ENCODE measurements at places on chromosomes 13 and 19.

- DNase-seq, result no peak
Measured at GRCh38 chr19:46944918-46945628, 74.6 kb upstream of the NPAS1 start.

GRCh38 chr13:110565296-110565695 is 3.8 kb upstream of the RAB20 start:
- DNase-seq, result no peak

DNA sequence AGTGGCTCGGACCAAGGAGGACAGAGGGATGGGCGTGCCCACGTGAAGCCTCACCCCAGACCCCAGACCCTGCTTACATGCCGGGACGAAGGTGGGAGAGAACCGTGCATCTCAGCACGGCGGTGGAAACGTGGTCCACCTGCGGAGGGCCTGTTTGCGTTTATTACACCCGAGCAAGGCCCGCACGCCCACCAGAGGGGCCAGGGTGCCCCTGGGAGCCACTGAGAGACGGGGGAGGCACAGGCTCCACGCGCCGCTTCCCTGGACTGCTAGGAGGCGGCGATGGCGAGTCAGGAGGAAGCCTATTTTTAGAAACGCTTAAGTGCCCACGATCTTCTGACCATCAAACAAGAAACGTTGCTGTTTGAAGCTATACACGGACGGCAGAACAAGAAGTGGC is 80.7 kb downstream of the ATP11A start:
- DNase-seq, result no peak

- DNase-seq, result no peak
Measured at GRCh38 chr19:1385816-1386215, 2.1 kb downstream of the NDUFS7 start.

- no peak for DNase-seq
Measured at GRCh38 chr19:19613506-19613905, 5.0 kb downstream of the PBX4 start.

DNA sequence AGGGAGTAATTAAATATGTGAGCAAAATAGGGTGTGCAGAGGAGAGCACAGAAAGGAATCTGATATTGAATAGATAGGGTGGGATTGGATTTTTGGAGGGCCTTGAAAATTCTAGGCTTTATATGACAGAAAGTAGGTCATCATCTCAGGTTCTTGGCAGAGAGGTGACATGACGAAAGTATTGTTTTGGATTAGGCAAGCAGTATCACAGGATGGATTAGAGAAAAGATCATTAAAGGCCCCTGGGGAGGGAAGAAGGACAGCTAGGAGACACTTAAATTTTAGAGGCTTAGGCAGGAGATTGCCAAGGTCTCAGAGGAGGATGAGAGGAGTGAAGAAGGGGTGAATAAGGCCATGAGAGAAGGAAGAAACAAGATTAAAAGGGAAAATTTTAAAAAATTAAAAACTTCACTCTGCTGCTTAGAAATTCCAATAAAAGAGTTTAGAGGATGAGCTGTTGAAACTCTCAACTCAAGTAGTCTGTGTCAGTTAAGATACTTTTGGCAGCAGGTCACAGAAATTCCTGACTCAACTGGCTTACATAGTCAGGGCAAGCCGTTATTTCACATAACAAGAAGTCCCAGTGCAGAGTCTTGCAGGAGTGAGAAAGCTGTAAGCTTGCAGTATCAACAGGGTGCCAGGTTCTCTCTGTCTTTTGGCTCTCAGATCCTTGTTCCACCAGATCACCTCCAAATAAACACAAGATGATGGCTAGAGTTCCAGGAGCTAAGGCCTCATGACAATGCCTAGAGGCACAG is 8.8 kb downstream of the GPC6 start:
- no peak for DNase-seq

GRCh38 chr19:19554074-19555023 is 16.3 kb downstream of the CILP2 start:
- peak; percentile 79 for DNase-seq

- DNase-seq, result peak; percentile 2
Measured at GRCh38 chr13:113639616-113640262, 18.3 kb downstream of the ATP4B start.

DNA sequence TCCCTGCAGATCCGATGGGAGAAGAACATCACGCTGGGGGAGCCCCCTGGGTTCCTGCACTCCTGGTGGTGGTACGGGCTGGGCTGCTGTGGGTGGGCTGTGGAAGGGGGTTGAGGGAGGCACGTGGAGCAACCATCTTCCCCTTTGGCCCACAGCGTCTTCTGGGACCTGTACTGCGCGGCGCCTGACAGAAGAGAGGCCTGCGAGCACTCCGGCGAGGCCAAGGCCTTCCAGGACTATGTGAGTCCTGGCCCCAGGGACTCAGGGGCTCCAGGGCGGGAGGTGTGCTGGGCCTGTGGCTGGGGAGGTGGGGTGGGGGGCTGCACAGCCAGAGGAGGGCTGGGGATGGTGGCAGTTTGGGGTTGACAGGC is 8.5 kb downstream of the SSBP4 start:
- DNase-seq, result no peak

- DNase-seq, result no peak
Measured at GRCh38 chr13:99435998-99436397, 65.3 kb upstream of the TM9SF2 start.

GRCh38 chr13:53901593-53901992 is 873.0 kb downstream of the OLFM4 start:
- no peak for DNase-seq

GRCh38 chr13:106523576-106523975 is 11.9 kb downstream of the EFNB2 start:
- DNase-seq, result no peak

DNA sequence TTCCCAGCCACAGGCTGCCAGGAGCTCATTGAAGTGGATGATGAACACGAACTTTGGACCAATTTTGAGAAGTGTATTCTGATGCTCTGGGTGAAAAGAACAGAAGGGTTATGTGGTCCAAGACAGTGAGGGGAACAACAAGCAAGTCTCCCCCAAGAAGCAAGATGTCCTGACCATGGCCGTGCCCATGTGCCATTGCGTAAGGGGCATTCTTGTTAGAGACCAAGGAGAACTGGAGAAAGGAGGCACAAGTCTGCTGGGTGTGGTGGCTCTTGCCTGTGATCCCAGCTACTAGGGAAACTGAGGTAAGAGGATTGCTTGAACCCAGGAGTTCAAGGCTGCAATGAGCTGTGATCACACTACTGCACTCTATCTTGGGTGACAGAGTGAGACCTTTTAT is 27.0 kb upstream of the UBAC2 start:
- no peak for DNase-seq

DNA sequence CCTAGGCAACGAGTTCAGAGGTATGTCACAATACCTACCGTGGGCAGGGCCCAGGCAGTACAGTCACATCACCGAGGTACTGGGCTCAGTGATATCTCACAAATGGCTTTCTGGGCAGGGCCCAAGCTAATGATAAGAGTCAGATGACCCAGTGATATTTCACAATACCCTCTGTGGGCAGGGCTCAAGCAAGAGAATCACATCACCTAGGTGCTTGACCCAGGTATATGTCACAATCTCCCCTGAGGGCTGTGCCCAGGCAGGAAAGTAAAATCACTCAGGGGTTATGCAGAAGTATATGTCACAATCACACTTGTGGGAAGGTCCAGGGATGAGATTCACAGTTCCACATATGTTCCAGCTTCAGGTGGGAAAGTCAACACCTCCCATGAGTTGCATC is 45.3 kb downstream of the ZNF729 start:
- no peak for DNase-seq

- DNase-seq, result no peak
Measured at GRCh38 chr13:59607780-59608233, 555.9 kb downstream of the DIAPH3 start.

DNA sequence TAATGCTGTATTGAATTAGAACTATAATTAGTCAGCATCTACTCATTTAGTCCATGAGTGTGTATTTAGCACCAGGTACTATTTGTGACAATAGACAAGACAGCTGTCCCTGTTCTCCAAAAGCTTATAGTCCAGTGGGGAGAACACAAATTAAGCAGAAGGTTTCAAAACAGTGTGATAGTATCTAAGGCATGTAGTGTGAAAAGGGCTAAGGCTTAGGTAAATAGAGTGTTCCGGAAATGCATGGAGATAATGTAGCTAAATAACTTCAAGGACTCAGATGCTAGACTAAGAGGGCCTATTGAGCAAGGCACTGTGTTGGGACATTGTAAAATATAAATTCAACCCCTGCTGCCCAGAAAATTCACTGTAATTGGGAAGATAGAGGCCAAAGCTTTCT is 144.1 kb upstream of the MIR17HG start:
- DNase-seq, result no peak

- peak; percentile 21 for DNase-seq
Measured at GRCh38 chr19:3760871-3761361, 576 bp downstream of the APBA3 start.

DNA sequence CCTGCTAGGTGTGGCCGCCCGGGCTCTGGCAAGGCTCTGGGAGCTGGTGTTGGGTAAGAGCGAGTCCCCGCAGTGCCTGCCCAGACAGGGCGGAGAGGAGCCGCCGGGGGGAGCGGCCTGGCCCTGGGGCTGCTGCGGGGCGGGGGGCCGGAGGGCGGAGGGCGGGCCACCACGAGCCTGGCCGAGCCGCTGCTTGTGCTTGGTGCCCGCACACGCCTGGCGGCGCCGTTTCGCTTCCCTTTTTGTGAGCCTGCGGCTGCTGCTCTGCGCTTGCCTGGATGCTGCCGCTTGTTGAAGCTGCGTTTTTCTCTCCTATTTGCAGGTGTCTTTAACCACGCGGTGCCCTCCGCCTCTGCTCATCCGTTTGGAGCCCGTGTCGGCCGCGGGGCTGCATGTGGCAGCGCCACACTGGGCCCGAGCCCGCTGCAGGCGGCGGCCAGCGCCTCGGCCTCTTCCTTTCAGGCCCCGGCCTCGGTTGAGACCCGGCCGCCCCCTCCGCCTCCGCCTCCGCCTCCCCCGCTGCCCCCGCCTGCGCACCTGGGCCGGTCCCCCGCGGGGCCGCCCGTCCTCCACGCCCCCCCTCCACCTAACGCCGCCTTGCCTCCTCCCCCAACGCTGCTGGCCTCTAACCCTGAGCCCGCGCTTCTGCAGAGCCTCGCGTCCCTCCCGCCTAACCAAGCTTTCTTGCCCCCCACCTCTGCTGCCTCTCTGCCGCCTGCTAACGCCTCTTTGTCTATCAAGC is 8.5 kb downstream of the PLEKHJ1 start:
- no peak for DNase-seq

GRCh38 chr19:45769821-45770191 is 754 bp upstream of the SIX5 start:
- peak; percentile 50 for DNase-seq

DNA sequence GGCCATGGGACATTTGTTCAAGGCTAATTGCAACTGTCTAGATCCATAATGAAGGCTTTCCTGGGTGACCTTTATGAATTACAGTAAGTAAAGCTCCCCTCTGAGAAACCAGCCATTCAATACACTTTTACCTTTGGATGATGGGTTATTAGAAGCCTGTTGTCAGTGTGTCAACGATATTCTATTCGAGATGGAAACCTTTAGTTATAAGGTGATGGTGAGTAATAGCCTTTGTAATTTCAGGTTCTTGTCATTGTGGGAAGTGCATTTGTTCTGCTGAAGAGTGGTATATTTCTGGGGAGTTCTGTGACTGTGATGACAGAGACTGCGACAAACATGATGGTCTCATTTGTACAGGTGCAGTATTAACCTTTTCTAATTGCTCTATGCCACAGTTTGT is 261.7 kb downstream of the ITGBL1 start:
- no peak for DNase-seq

DNA sequence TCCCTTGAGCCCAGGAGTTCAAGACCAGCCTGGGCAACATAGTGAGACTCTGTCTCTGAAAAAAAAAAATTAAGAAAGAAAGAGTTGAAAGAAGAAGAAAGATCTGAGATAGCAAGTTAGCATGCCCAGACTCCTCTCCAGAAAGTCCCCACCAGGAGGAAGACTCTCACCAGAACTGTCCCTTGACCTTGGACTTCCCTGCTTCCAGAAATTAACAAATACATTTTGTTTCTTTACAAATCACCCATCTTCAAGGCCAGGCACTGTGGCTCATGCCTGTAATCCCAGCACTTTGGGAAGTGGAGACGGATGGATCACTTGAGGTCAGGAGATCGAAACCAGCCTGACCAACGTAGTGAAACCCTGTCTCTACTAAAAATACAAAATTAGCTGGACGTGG is 44.3 kb upstream of the KLF2 start:
- DNase-seq, result no peak

DNA sequence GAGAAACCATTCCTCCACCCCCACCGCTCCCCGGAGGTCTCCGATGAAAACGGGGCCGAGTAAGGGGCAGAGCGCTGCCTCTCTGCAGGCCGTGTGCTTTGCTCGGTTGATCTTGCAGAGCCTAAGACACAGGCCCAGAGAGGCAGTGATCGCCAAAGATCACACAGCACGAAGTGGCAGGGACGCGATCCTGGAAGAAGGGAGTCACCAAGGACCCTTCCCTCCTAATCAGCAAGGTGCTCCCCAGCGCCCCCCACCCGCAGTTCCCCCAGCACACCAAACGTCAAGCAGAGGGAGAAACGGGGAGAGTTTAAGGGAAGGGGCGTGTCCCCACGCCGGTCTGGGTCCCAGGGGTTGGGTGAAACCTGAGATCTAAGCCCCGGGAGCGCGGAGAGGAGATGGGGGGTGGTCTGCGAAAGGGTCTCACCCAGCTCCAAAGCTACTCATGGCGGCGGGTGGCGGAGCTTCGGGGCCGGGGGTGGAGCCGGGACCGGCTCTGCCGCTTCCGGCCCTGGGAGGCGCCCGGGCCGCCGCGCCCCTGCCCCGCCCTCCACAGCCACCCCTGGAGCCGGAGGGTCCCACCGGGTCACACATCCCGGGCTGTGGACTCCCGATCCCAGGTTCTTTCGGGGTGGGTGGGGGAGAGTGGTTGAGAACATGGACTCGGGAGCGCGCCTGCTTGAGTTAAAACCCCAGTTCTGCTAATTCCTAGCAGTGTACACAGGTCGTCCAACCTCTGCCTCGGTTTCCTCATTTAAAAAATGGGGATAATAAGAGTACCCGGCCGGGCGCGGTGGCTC is at the start of gene EML2:
EML2 (minus strand) TSS at position 468 of the 800 bp plus-strand sequence; CDS start at position 447, 21 bp downstream.
- peak; percentile 76 for DNase-seq

DNA sequence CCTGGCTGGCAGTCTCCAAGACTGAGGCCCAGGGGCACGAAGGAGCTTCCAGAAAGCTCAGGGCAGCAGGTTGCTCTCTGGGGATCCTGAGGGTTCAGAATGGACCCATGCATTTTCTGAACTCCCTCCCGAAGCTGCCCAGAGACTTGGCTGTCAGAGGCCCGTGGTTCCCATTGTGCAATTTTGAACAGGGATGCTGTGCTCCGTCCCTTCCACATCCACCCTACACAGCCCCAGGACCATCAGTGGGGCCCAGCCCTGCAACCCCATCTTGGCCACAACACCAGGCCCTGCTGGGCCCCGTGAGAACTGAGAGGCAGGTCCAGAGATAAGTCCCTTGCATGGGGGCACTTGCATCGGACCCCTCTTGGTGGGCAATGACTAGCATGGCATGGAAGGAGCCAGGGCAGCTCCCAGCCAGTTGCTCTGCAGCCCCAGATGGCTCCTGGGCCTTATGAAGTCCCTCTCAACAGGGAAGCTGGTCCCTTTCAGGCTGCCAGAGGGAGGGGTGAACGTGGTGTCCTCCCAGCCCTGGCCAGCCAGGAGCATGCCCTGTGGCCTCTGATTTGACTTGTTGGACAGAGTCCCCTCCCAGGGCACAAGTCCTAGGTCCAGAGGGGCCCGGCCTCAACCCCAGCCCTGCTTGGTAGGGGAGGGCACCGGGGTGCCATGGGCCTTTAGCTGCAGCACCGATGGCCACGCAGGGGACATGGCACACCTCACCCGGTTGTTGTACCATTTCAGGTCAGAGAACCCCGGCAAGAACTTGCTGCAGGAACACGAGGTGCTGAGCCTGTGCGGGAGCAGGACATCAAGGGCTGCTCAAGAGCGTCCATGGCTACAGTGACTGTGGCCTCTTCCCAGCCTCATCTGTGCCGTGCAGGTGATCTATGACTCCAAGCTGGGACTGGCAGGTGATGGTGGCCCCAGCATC is 17.3 kb upstream of the ZNF14 start:
- DNase-seq, result no peak

GRCh38 chr19:23587546-23587945 is 99.5 kb downstream of the ZNF675 start:
- DNase-seq, result no peak
